ENCODE measurements at places on chromosomes 7 and 10.

DNA sequence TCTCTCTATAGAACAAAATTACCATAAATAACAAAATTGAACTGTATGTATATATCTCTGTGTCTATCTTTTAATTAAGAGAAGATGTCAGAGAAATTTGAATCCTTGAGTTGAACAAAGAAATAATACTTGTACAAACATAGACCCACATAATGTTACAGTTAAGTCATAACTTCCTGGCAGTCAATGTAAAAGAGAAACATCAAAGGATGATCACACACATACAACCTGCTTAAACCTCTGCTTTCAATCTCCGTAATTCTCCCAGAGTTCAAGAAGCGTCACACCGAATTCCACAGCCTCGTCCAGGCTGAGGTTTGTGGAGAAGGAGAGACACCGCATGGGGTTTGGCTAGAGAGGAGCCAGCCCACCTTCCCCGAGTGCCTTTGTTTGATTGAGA is 40.1 kb upstream of the LRRC4 start:
- no peak for DNase-seq

DNA sequence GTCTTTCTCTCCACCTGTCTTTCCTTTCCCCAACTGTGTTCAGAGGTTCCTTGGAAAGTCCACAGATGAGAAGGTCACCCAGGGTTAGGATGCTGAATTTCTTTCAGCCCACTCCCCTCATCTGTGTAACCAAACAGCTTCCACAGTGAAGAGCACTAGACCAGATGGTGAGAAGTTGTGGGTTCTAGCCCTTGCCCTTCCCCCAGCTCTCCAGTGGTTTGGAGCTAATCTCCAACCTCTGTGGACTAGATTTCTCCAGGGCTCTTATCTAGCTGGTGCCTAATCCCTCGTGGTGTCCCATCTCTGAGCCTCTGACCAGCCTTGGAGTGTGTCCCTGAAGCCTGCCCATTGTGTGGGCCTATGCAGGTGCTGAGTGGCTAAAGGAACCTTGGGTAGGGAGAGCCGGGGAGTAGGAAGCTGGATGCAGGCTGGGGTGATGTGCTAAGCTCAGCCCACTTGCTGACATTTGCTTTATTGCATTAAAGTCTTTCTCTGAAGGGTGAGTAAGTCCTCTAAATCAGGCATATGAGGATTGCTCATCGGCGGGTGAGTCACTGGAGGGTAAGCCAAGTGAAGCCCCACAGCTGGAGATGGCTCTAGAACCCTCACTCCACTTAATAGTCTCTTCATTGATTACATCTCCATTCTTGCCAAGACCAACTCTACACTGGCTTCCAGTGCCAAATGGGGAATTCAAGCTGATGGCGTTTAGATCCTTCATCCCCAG is 14.9 kb downstream of the DUSP5 start:
- peak; percentile 57 for DNase-seq

DNA sequence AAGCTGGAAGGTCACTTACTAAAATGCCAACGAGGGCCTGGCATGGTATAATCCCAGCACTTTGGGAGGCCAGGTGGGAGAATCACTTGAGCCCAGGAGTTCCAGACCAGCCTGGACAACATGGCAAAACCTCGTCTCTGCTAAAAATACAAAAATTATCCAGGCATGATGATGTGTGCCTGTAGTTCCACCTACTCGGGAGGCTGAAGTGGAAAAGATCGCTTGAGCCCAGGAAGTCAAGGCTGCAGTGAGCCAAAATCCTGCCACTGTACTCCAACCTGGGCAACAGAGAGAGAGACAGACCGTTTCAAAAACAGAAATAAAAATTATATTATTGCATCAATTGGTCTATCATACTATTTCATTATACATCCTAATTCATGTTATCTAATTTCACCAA is 18.1 kb upstream of the FAM53B start:
- no peak for DNase-seq

- DNase-seq = peak; percentile 88
Observed at GRCh38 chr10:99834410-99834809, 52.0 kb downstream of the ABCC2 start.

DNA sequence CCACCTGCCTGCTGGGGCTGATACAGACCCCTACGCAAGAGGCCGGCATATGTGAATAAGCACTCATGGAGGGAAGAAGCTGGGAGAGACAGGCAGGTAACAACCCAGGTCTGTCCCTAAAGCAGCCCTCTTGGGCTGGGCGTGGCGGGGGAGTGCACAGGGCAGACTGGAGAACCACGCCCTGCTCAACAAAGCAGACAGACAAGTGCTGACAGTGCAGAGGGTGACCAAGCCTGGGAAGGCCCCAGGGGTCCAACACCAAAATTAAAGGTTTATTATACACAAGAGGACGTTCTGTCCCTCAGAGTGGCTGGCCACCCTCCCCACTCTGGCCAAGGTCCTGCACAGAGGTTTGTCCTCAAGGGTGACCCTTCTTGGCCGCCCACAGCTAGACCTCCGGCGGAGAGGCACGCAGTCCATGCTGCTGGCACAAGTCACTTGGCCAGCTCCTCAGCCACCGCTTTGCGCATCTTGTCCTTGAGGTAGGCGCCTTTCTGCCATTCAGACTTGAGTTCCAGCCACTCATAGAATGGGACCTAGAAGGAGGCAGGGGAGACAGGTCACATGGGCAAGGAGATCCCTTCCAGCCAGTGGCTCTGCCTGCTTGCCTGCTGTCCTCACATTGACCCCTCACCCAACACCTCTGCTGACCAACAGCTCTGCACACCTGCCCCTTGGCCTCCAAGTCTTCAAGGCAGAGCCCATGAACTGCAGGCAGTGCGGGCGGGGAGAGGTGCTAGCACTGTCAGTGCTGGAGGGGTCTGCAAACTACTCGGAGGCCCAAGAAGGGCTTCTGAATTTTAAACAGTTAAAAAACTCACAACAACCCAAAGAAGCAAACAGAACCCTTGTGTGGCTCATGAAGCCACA is 11.4 kb upstream of the NACAD start:
- no peak for DNase-seq

GRCh38 chr7:104777301-104777800 is 236.7 kb upstream of the KMT2E start:
- no peak for DNase-seq

DNA sequence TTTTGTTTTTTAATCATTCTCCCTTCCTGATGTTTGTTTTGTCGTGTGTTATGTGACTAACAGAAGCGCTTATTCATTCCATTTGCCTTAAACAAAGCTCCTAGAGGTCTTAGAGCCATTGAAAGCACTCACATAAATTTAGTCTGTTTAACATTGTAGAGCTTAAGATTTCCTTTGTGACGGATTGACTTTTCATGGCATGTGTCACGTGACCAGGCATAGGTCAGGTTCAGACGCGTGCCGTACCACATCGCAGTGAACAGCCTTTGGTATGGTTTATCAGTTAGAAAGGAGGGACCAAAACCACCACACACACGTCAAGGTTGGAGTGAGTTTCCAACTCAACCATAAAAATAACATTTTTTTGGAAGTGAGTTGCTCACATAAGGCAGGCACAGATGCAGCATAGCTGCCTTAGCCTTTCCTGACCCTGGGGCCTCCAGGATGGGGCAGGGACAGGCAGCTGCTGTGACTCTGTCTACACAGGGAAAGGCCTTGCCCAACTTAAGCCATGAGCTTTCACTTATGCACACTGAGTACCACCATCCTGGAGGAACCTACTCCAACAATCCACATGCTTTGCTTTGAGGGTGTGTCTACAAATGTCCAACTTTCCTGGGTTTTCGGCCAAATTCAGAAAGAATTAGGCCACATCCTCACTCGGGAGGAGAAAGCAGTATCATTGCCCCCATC is 55.5 kb downstream of the WDFY4 start:
- DNase-seq = no peak

DNA sequence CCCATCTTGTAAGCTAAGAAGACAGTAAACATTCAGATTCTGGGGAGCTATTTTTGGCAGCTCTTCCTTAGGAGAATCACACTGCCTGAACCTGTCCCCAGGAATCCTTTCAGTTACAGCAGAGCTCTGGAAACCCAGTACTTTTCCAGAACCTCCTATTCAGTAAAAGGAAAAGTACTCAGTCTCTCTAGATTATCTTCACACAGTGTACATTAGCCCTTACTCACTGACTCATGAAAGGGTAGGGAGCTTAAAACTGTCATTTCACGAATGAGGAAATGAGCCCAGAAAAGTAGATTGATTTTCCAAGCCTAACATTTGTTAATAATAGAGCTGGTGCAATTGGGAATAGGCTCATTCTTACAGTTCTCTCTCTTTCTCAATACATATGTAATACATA is 3.9 kb upstream of the CNNM1 start:
- no peak for DNase-seq

DNA sequence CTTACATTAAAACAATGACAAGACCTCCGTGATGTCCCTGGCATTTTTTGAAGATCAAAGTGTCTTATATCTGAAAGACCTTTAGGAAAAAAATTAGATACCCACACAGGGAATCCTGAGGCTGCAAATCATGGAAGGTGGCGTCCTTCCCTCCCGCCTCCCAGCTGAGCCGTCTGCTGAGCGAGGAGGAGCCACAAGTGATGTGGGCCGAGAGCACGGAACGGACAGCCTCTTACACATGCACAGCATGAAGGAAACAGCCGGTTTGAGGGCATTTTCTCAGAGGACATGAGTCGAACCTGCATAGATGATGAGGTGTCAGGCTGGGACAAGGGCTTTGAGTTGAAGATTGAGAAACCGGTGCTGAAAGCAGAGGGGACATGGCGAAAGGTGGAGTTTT is 163.3 kb downstream of the ADARB2 start:
- no peak for DNase-seq

DNA sequence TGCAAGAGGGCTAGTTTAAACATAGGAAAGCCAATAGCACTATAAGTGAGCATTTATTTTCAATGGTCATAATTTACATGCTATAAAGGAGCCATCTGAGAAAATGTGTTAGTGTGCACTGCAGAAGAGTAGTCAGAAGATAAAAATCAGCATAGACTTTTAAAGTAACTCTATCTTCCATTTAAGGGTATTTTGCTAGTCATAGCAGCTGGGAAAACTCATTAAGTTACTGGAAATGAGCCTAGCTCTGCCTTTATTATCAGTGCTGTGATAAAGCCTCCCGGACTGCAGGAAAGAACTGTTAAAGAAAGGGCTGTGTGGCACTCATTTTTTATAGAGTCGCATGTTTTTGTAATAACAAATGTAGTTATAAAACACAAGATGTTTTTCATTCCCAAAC is 825.8 kb upstream of the POM121L12 start:
- DNase-seq = no peak

DNA sequence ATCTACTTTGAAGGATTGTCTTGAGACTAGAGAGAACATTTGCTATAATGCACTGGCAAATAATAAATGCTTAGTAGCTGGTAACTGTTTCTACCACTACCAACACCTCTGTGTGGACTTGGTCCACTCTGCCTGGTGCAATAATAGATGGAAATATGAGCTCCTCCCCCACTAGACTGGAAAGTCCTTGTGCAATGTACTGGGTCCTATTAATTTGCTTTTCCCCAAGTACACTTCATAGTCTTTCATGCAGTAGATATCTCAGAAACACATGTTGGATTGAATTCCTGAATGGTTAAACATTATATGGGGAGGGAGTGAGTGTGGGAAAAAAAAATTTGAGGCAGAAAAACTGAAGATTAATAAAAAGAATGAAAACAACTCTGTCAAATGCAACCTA is 119.3 kb downstream of the C10orf90 start:
- no peak for DNase-seq

DNA sequence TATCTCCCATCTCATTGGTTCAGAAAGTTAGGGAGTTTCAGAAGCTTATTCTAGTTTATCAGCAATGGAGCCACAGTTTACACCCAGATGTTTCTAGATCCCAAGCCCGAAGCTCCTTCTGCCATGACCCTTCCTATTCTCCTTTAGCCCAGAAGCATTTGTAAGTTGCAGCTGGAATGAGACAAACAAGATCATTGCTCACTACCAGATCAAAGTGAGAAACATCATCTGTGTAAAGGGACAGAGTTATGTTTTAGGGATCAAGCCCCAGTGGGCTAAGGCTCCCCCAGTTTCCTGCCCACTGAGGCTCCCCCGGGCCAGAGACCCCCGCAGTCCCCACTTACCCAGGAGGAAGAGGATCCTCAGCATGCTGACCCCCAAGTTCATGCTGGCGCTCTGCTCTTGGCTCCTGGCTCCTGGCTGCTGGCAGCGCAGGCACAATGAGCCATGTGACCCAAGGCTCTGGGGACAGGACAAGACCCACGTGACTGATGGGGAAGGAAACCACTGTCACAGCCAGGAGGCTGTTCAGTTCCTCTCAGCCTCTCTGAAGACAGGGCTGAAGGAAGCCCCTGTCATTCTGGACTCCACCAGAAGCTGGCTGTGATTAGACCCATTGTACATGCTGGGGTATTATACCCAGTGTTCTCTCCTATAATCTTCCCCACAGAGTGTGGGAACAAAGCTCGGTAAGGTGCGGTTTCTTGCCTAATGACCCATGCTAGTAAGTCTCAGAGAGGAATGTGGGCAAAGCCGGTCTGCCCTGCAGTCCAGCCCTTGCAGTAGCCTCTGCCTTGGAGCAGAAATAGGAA is at the start of gene TMEM273:
Gene TMEM273, minus strand, starts transcription at position 442 of the 812 bp plus-strand sequence. Its CDS starts 55 bp downstream, at position 387.
- DNase-seq = peak; percentile 65

- no peak for DNase-seq
Observed at GRCh38 chr7:94405506-94405905, 10.8 kb downstream of the COL1A2 start.

DNA sequence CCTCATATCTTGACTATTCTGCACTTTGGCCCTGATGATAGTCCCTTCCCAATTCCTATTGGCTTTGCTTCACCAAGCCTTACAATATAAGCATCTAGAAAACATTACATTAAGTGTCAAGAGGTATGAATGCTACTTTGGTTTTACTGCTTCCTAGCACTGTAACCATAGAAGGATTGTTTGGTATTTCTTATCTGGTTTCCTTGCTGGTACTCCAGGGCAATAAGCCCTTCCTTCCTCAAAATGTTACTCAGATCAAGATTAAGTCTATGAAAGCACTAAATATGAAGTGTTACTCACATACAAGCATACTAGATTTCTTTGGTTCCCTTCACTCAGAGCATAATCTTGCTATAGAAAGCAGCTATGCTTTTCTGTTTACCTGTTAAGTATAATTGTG is 492.5 kb downstream of the ETV1 start:
- DNase-seq = no peak

- no peak for DNase-seq
Observed at GRCh38 chr7:123641901-123642300, 13.8 kb upstream of the LMOD2 start.

- no peak for DNase-seq
Observed at GRCh38 chr7:26188957-26189541, 11.5 kb downstream of the HNRNPA2B1 start.

- DNase-seq = no peak
Observed at GRCh38 chr7:84291756-84292155, 97.2 kb upstream of the SEMA3A start.

DNA sequence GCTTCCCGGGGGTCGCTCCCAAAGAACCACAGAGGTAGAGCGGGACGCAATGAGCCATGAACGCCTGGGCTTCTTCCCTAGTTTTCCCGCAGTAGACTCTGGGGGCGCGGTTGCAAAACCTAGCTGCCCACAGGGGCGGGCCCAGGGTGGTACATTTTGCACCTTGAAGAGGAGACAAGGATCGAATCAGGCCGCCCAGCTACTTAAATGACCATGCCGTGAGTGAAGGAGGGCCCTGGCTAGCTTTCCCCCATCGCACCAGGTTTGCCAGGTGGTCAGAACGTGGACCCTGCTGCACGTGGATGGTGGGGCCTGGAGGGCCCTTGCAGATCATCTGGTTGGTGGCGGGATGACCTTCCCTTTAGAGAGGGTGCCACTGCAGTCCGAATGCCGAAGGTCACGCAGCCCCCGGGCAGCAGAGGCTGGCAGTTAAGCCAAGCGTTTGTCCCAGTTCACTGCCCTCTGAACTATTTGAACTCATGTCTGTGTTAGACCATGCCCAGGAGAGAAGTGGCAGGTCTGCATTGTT is 604 bp upstream of the SHTN1 start:
- peak; percentile 63 for DNase-seq

- DNase-seq = peak; percentile 80
Observed at GRCh38 chr7:20598459-20599309, 16.8 kb upstream of the ABCB5 start.
